ENCODE measurements at places on chromosomes 16 and 17. TPM values are rescaled to one million over a fixed set of nuclear protein-coding genes. Genes with fewer than 3 reads are reported as not detected.
A peak's percentile ranks its signal among the peaks of the same experiment; 100 is the strongest.

- no peak for DNase-seq
These were observed 834.3 kb upstream of the CDH8 start for GRCh38 chr16:62870554-62870953.

DNA sequence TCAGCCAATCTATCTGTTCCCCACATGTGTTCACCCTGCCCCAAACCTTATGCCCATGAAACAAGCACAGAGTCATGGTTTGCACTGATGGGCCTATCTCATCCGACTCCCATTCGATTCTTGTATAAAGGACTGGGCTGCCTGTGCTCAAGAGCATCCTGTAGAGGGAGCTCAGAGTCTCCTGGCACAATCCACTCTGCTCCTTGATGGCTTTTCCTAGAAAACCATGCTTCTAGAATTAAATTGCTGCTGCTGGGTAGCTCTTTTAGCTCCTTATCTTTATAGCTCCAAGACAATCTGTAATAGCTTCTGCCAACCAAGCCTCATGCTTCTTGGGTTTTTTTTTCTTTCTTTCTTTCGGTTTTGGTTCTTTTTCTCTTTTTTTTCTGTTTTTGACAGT lies 9.7 kb downstream of the ZNF19 start:
- no peak for DNase-seq

The KRT9 gene
- not detected for total RNA-seq

DNA sequence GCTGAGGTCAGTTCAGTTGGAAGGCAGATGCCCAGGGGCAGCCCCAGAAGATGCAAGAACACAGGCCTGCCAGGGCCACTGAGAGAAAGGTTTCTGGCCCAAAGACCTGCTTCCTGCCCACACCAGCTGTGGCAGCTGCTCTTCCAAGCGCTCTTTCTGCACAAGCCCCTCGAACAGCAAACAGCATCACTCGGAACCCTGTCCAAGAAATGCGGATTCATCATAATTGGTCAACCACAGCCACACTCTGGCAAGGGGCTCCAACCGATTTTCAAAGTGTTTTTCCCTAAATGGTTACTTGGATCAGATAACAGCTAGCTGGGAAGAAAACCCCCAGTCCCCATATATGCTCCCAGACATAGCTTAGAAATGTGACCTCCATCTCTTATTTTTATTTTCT lies 71.1 kb upstream of the DNAH17 start:
- DNase-seq, result no peak

The SPAG5 gene
- total RNA-seq, result 3.5 TPM

DNA sequence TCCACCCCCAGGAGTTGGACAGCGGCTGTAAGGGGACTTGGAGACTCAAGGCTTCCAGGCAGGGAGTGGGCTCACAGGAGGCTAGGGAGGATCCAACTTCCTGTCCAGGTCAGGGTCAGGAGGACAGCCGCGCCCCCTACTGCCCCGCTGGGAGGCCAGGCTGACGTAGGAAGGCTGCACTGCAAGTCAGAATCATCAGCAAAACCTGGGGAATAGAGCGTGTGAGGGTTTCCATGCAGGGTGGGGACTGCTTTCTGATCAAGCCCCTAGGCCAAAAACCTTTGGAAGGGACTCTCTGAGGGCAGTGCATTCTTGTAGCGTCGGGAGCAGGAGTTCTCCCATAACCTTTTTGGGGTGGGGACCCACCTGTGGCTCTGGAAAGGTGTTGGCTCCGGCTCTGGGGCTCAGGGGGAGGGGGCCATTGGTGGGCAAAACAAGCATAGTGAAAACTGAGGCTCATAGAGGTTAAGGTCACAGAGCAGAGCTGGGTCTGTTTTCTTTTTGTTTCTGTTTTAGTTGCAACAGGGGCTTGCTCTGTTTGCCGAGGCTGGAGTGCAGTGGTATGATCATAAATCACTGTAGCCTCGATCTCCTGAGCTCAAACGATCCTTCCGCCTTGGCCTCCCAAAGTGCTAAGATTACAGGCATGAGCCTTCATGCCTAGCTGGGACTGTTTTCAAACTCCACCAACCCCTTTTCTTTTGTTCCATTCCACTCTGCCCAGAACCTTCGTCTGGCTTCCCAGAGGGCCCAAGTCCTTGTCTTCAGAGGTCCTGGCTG lies 22.1 kb downstream of the RAI1 start:
- no peak for DNase-seq

DNA sequence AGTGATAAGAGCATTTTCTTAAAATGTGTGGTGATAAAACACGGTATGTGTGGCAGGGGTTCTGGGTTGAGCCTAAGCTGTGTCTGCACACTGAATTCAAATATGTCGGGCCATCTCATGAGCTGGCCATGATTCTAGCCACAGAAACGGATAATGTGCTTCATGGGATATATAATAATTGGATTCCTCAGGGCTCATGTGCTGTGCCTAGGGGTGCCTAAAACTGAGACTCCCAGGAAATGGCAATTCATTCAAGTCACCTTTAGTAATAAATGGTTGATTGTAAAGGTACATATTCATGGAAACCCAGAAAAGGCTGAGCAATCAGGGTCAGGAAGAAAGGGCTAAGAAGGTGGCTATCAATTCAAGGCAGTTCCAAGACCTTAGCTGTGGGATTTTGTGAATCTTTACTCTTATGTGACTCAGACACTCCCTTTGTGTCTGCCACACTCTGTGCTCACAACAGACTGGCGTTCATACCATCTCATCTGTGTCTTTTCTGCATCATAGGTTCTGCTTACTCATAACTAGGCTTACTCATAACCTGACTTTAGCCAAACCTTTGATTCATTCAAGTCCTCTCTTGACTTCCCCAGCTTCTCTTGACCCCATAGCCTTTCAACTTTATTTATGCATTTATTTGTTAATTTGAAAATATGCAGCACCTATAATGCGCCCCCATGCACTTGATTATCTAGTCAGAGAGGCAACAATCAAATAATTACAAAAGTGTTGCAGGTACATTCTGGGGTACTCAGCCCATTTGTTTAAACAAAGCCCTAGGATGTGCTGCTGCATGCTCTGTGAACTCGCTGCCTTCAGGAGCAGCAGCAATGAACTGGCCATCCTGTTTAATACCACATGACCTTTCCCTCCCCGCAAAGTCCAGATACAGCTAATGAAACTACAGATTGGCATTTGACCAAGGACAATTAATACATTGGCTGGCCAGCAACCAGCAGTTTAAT lies 28.4 kb upstream of the MED13 start:
- no peak for DNase-seq

- DNase-seq, result no peak
These were observed 4.9 kb downstream of the DPEP1 start for GRCh38 chr16:89618109-89618998.

The VASN gene
- total RNA-seq, result 22.4 TPM

GRCh38 chr16:79089735-79090284 lies 510.7 kb downstream of the MAF start:
- no peak for DNase-seq

DNA sequence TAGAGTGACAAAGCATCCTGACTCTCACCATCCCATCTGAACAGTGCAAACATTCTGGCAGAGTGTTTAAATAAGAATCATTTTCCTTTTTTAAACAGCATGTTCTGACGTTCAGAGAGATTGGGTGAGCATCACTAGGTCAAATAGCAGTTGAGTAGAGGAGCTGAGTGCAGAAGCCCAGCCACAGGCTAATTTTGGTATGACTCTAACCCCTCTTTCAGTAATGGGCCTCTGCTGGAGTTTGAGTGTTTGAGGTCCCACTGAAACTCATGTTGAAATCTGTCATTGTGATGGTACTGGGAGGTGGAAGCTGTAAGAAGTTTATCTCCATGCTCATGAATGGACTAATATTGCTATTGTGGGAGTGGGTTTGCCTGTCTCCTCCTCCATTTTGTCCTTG lies 194.4 kb downstream of the SALL1 start:
- no peak for DNase-seq

DNA sequence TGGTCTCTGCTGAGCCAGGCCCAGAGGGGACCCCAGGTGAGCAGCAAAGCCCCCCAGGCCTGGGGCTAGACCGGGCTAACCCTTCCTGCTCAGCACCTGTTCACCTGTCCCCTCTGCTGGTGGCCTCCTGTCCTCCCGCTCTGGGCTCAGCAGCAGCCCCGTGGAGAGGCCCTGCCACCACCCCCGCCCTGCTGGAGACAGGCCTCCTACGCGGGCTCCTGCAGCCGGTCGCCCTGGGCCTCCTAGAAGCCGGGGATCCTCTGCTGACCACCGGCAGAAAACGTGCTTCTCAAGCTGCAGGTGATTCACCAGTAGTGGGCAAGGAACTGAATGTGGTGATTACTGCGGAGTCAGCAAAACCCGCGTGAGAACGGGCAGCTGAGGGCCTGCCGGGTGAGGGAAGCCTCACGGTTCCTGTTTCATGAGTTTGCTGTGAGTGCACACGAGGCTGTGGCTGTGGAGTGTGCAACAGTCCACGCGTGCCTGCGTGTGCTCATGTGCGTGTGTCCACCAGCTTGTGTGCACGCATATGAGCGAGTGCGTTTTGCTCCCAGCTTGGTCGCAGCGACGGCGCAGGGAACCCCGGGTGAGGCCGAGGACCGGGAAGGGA lies 792 bp downstream of the SECTM1 start:
- DNase-seq, result no peak

The SNX20 gene
- total RNA-seq, result 2.2 TPM

DNA sequence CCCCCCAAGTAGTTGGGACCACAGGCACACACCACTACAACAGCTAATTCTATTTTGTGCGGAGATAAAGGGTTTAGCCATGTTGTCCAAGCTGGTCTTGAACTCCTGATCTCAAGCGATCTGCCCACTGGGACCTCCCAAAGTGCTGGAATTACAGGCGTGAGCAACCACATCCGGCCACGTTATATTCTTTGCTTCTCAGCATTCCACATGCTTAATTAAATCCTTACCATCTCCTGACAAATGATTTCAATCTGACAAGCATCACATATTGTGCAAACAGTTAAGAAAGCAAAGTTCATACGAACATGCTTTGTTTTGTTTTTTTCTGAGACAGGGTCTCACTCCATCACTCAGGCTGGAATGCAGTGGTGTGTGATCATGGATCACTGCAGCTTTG lies 18.2 kb downstream of the HIGD1B start:
- no peak for DNase-seq

GRCh38 chr17:39774047-39774446 lies 36.3 kb downstream of the GRB7 start:
- no peak for DNase-seq

DNA sequence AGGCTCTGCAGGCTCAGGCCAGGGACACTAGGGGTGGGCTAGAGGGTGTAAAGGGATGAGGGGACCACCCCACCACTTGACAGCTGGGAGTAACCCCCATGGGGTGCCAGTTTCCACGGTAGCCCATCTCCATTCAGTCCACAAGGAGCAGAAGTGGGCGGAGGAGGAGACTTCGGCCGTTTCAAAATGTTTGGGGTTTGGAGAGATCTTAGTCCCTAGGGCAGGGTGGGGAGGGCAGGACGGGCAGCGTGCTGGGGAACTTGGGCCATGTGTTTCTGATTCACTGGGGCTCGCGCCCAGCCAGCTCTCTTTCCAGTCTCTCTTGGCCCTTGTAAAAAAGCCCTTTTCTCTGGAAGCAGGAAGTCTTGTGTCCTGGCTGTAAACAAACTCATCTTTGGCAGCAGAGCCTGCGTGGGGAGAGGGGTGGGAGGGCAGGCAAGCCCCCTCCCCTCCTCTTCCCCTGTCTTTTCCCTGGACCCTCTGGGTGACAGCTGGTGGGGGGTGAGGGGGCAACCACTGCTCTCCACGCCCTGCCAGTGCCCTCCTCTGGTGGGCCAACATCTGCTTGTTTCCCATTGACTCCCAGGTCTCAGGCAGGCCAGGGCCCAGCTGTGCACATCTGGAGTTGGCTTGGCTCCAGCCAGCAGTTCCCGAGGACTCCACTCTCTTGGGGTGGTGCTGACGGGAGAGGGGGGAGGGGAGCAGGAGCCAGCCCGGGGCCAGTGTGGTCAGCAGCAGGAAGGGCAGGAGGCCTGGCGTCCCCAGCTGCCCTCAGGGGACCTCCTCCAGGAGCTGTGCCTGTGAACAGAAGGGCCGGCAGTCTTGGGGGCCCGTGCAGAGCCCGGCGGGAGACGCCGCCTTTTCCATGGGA lies 8.1 kb downstream of the CYGB start:
- DNase-seq, result peak; percentile 37

DNA sequence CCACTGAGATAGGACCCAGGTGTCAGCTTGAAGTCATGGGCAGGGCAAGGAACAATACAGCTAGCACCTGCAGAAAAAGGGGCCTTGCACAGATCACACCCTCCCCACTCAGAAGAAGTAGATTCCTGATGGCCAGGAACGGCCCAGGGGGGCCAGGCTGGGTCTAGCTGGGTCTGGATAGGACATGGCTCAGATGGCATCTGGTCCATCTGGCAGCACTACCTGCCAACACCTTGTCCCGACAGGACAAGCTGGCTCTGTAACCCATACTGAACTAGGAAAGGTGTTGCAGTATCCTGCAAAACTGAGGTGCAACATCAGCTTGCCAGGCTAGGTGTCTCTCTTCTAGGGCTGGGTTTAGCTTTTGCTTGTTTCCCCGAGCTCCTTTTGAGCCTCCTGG lies 38.9 kb upstream of the GFOD2 start:
- no peak for DNase-seq

DNA sequence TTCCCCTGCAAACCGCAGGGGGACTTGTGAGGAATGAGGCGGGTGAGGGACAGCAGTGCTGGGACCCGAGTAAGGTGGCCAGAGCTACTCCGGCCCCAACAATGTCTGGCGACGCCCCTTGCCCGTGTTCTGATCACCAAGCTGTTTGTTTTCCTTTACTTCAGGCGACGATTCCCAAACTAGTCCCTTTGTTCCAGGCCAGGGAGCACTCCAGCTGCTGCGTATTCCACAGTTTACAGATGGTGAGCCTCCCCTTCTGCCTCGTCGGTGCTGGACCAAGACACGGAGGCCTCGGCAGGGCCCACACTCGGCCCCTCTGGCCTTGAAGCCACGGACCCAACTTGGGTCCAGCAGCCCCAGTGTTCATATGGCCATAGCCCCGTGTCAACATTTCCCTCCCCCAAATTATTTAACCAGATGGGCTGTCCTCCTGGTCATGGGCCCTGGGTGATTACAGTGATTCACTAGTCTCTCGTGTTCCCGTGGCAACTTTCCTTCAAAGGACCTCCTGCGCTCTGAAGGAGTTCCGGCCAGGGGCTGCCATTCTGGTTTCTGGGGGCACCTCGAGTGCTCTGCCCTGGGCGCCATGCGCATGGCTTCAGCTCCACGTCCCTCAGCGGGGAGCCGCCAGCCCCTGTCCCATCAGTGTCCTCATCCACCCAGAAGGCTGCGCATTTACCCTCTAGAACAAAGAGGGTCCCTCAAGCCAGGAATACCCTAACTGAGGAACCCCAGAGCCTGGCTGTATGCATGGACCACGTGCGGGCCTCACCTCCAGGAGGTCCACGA lies 24.8 kb upstream of the MTSS2 start:
- DNase-seq, result no peak

GRCh38 chr16:56423584-56424403 lies 1.6 kb downstream of the AMFR start:
- DNase-seq, result no peak

GRCh38 chr17:82269882-82270500 lies 3.5 kb downstream of the CSNK1D start:
- no peak for DNase-seq
